SK-N-SH treated with all-trans-retinoic acid at 6 μM for 48 hours (cell line): ENCODE measurements at places on chromosomes 3 and 15.

DNA sequence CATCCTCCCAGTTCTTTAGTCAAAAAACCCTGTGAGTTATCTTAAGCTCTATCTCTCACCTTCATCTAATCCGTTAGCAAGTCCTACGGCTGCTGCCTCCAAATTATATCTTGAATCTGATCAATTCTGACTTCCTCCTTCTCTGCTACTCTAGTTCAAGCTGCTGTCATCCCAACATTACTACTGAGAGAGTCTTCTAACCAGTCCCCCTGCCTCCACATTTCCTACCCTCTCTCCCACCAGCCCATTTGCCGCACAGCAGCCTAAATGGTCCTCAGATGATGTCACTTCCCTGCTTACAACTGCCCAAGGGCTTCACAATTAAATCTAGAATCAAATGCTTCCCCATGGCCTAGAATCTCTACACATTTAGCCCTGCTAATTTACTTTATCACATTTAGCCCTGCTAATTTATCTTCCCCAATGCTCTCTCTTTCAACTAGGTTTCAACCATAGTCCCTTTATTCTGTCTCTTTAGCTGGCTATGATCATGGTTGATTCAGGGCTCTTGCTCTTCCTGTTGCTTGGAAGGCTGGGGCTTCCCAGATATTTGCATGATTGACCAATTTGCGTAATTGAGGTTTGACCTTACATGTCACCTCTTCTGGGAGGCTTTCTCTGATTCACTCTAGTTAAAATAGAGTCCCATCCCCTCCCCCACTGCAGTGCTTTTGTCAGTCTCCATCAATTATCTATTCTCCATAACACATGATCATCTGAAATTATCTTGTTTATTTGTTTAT lies 11.0 kb upstream of the ARL14 start:
- no peak for ATAC-seq

DNA sequence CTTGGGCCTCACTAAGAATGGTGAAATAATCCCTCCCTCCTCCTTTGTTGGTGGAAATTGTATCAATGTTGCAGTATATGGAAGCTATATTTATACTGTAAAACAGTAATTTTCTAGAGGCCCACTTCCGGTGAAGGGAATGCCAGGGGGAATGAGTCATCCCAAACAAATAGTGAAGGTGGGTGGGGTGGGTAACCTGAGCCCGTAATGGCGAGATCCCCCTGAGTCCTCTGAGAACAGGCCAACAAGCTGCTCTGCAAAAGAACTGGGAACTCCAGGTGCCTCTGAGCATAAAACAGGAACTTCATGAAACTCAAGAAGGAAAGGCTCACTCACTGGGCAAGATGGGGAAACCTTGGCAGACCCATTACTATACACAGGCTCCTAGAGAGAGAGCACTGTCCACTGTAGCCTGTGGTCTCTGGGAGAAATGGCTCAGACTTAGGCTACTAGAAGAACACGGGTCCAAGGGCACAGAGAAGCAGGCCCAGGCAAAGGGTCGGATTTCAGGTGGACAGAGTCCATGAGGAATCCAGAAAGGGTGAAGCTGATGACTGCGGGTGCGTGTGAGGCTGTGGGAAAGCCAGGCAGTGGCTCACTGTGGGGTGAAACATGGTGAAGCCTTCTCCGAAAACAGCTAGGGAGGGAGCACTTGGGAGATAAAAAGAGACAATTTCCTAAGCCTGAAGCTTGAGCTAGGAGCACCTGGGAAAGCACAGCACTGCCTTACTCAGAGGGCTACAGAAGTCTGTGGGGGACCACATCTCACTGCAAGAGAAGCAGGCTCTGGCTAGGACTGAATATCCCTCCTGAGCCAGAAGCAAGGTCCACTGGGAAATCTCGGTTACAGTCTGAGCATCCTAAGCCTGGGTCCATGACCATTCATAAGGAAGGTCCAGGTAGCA lies 19.8 kb downstream of the LARP6 start:
- ATAC-seq, result peak; percentile 86

- no peak for ATAC-seq
Measured at GRCh38 chr15:85870216-85871014, 75.7 kb upstream of the KLHL25 start.

- no peak for ATAC-seq
Measured at GRCh38 chr3:67094774-67095173, 96.7 kb downstream of the KBTBD8 start.

- ATAC-seq, result no peak
Measured at GRCh38 chr3:161552984-161553560, 56.5 kb downstream of the OTOL1 start.

- ATAC-seq, result no peak
Measured at GRCh38 chr15:87547470-87548181, 708.9 kb downstream of the NTRK3 start.

DNA sequence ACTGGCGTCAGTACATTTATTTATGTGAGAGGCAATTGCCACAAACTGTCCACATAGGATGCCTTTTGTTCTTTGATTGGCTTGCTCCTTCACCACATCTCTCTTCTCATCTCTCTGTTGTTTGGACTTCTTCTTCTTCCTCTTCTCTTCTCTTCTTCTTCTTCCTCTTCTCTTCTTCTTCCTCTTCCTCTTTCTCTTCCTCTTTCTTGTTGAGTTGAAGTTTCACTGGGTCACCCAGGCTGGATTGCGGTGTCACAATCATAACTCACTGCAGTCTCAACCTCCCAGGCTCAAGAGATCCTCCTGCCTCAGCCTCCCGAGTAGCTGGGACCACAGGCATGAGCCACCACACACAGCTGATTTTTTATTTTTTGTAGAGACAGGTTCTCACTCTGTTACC lies 67.7 kb upstream of the GSK3B start:
- ATAC-seq, result no peak

- ATAC-seq, result no peak
Measured at GRCh38 chr3:184377374-184377773, 633 bp downstream of the THPO start.

- no peak for ATAC-seq
Measured at GRCh38 chr3:120909602-120909878, 1.5 kb downstream of the STXBP5L start.

GRCh38 chr15:68875377-68876116 lies 54.8 kb upstream of the SPESP1 start:
- peak; percentile 99 for ATAC-seq

DNA sequence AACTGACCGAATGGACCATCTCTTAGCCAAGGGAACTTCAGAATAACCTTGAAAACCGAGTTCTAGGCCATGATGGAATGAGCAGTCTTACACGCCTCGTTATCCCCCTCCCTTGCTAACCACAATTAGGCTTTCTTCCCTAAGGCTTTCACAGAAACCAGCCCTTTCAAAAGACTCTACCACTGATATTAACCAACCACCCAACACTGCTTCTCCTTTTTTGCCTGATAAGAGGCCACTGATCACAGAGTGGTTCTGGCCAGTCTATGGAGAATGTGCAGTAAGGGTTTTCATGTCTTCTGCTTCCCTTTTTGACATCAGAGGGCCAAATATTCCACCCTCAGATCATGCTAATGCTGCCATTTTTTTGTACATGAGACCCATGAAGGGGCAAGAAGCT lies 59.3 kb downstream of the MCF2L2 start:
- ATAC-seq, result no peak

- no peak for ATAC-seq
Measured at GRCh38 chr3:65335587-65335986, 647.8 kb upstream of the ADAMTS9 start.

- ATAC-seq, result no peak
Measured at GRCh38 chr3:195219351-195220230, 51.4 kb downstream of the XXYLT1 start.

GRCh38 chr3:72660270-72661114 lies 187.8 kb downstream of the SHQ1 start:
- ATAC-seq, result no peak; the same call in 2 of the 3 replicates

GRCh38 chr3:3082234-3082924 lies 27.8 kb downstream of the IL5RA start:
- ATAC-seq, result no peak

DNA sequence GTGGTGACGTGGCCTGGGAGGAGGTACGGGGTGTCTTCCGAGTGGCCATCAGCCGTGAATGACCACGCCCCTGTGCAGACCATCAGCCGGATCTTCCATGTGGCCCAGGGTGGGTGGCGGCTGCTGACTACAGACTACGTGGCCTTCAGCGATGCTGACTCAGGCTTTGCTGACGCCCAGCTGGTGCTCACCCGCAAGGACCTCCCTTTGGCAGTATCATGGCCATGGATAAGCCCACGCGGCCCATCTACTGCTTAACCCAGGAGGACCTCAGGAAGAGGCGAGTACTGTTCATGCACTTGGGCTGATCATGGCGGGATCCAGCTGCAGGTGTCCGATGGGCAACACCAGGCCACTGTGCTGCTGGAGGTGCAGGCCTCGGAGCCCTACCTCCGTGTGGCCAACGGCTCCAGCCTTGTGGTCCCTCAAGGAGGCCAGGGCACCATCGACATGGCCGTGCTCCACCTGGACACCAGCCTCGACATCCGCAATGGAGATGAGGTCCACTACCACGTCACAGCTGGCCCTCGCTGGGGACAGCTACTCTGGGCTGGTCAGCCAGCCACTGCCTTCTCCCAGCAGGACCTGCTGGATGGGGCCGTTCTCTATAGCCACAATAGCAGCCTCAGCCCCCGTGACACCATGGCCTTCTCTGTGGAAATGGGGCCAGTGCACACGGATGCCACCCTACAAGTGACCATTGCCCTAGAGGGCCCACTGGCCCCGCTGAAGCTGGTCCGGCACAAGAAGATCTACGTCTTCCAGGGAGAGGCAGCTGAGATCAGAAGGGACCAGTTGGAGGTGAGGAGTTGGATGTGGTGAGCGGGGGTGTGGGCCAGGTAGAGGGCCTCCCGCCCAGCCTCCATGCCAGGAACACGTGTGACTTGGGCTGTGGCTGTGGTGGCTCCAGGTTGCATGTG lies 178.4 kb downstream of the TBC1D2B start:
- no peak for ATAC-seq

DNA sequence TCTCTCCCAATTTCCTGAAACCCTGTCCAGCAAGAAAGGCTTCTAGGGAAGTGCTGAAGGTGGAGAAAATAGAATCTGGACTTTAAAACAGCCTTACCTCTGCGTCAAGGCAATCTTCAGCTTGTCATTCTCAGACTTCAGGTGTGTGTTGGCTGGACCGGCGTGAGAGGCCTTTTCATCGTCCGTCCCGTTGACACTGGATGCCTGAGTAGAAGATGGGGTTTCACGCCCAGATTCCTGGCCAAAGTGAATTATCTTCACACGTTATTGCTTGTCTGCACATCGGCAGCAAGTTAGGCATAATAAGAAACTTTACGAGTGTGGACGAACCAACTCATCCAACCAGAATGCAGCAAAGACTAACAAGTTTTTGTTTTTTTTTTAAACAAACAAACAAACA lies 49.5 kb downstream of the WHAMM start:
- no peak for ATAC-seq

- no peak for ATAC-seq
Measured at GRCh38 chr3:140052771-140053702, 118.1 kb downstream of the CLSTN2 start.

- no peak for ATAC-seq
Measured at GRCh38 chr3:55540579-55540978, 53.5 kb upstream of the WNT5A start.

DNA sequence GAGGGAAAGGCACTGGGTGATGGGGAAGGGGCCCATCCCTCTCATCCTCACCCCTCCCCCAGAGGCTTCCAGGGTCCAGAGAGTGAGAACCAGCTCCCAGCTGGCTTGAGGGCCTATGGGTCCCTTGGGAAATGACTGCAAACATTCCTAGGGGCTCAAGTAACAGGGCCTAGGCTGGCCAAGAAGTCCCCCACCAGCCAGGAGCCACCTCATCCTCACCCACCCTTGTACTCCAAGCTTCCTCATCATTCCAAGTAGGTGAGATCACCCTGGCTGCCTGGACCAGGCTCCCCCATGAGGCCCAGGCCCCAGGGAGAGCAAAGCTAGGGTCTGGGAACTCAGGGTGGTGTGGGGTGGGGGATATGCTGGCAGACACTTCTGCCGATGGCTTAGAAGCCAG lies 14.8 kb downstream of the LOXL1 start:
- peak; percentile 71 for ATAC-seq

DNA sequence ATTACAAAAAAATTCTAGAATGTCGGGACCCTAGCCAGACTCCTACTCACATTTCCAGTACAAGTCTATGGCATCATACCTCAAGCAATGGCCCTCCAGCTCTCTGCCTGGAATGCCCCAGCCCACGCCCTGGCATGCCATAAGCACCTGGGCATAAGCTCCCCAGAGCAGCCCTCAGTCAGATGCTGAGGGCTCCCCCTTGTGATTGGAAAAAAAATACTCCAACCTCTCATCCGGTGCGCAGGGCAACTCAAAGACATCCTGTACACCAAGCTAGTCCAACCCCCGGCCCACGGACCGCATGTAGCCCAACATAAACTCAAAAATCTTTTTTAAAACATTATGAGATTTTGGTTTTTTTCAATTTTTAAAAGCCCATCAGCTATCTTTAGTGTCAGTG lies 115.4 kb downstream of the NEK10 start:
- peak; percentile 99 for ATAC-seq

DNA sequence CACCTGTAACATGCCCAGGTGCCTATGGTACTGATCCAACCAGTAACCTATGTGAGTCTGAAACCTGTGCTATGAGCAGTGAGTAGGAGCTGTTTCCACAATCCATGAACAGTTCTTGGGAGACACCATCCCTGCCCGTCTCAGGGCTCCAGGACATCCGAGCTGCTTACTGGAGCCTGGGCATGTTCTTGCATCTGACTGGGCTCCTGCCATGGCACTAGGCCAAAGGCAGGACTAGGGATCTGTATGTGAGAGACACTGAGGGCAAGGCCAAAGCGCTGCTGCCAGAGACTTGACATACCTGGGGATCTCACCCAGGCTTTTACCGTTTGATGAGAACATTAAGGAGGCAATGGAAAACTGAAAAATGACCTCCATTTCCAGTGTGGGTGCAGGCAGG lies 59.8 kb downstream of the WDR76 start:
- no peak for ATAC-seq

DNA sequence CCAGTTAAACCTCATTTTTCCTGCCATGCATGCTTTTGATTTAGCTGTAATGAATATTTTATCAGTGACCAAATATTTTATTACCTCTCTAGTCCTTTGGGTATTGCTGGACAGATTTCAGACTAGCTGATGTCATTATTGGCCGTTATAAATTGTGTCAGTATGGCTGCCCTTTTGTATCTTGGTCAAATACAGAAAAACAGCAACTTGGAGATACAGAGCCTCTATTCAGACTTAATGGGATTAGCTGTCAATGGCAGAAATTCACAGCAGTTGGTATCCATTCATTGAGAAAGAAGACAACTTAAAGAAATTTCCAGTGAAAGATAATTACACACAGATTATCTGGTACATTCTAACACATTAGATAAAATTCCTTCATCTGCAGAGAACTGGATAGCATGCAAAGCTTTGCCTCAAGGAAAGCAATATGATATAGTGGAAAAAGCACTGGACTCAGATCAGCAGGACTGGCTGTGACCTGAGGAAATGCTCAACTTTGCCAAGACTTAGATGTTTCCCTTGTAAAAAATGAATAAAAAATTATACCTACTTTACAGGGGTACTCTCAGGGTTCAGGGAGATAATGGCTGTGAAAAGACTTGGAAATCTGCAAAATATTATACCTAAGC lies 20.8 kb downstream of the COL6A6 start:
- ATAC-seq, result no peak

GRCh38 chr15:74906067-74906449 lies 593 bp downstream of the FAM219B start:
- ATAC-seq, result peak; percentile 61
